Lower lobe of right lung (tissue), 2 donors: ENCODE measurements at places on chromosomes 12 and 14. TPM values are rescaled to one million over a fixed set of nuclear protein-coding genes. Genes with fewer than 3 reads are reported as not detected.

GRCh38 chr14:73153272-73153671 is 17.0 kb downstream of the PSEN1 start:
- no peak for DNase-seq

- DNase-seq: no peak
Measured at GRCh38 chr14:79084861-79085260, 914.7 kb downstream of the NRXN3 start.

DNA sequence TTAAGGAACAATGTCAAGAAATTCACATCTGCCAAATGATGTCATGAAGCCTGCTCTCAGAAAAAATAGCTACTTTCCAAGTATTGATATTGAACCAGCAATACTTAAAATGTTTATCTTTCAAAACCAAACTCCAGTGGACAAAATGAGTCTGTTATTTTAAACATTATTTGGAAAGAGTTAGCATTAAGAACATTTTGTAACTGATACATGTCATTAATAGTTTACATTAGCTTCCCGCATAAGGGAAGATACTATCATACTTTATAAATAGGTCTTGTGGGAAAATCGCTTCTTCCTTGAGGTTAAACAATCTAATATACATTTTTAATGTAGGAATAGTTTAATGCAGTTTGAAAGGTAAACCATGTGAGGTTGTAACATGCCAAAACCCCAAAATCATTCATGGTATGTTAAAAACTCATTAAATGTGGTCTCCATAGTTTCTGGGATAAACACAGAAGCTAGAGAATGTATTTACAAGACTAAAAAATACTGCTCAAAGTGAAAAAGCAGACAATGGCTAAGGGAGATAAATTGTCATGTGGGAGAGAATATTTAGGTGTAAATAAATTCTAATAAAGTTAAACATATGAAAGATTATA is 73.4 kb upstream of the ATP2B1 start:
- no peak for DNase-seq

The FAM181A gene
- total RNA-seq: 6.4 TPM

- peak; percentile 70 for DNase-seq
Measured at GRCh38 chr12:1796515-1797010, 23.8 kb upstream of the LRTM2 start.

DNA sequence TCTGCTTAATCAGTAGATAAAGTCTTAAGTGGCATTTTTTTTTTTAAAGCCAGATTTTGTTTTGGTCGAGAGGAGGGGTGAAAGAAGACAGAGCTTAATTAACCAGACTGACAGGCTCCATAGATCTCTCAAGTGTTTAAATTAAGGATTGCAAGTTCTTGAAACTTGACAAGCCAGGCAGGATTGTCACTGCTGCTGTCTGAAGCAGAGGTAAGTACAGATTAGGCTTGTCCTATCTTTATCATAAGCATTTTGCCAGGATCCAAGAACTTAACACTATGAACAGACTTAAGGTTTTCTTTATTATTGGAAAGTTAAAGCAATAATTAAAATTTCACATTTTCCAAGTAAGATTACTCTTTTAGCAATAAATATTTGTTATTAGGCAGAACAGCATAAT is 179.6 kb upstream of the LMO3 start:
- no peak for DNase-seq

The CCDC175 gene
- 1.0 TPM for total RNA-seq
